Stimulated activated CD8-positive, alpha-beta memory T cell treated with anti-CD3 and anti-CD28 coated beads, Interleukin-7, amount 100 ng/mL, for 4 hours (primary cell): ENCODE measurements at places on chromosomes 16 and 17.

DNA sequence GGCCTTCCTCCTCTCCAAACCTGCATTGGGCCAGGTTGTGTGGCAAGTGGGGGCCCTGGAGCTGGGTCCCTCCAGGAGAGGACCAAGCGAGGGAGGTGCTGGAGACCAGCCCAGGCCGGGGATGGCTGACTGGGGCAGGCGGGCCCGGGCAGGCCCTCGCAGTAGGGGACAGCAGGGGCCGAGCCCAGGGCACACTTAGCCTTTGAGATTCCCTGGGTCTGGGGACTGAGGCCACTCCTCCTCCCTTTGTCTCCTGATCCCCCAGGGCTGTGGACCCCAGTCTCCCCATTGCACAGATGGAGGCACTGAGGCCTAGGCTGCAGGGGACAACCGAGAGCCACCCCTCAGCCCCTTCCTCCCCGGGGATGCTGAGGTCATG lies 5.2 kb downstream of the FOXJ1 start:
- DNase-seq: no peak

DNA sequence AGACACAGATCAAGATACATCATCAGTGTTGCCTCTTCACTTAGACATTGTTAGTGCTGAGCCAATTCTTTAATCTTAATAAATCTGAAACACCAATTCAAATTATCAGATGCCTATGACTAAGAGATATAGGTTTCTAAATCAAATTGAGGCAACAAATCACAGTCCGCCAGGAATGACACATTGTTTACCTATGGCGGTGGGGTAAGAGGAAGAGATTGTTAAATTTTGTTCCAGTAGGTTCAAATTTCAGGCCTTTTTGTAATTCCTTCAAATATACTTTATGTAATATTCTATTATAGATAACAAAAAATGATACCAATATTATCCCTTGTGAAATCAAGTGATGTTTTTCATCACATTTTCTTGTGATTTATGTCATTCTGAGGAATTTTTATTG lies 145.9 kb downstream of the CDH8 start:
- DNase-seq: no peak

- no peak for DNase-seq
These were observed 717 bp downstream of the CYBA start for GRCh38 chr16:88649924-88650748.

- DNase-seq: no peak
These were observed 37.8 kb upstream of the ADGRG1 start for GRCh38 chr16:57590654-57591085.

DNA sequence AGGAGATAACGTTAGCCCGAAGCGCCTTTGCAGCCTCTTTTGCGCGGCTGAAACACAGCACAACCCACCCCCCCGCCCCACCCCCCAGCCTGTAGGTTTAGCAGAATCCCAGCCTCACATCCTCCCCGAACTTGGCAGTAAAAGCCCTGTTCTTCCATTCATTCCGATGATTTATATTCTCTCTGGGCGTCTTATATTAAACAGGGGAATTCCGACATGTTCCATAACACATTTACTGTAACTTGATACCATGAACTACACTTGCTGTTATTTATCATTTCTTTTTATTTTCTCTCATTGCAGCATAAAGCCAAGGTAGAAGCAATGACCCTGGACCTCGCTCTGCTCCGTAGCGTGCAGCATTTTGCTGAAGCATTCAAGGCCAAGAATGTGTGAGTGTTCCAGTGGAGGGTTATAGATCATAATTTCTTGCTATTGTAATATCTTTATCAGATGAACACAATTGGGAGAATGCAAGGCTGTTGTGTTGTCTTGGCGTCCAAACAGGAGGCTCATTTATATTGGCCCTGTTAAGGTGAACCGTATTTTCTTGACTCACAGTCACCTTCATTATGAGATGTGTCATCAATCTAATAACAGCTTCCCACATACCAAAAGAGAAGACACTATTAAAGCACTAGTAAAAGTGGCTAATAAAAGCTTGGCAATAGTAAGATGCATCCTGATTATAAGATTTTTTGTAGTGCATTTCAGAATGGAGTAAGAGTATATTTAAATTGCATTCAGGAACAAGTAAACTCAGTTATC lies 287.3 kb downstream of the WWOX start:
- DNase-seq: no peak

GRCh38 chr16:10282367-10282766 lies 100.1 kb upstream of the GRIN2A start:
- no peak for DNase-seq

- DNase-seq: peak; percentile 53
These were observed 15.3 kb upstream of the TNS4 start for GRCh38 chr17:40516581-40517285.

DNA sequence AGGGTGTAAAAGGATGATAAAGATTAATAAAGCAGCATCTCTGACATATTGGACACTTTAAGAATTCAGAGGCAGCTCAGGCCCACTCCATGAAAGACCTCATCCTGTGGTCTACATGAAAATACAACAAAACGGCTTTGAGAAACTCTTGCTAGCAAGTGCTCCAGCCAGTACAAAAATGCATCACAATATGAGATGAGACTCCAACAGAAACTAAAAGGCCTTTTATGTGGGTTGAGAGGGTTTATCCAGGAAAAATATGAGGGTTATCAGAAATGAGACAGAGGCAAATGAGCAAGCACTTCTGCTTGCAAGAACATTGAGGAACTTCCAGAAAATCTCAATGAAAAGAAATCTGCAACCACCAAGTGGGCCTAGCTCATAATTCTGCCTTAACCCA lies 65.7 kb downstream of the LITAF start:
- no peak for DNase-seq

- peak; percentile 60 for DNase-seq
These were observed 1.6 kb downstream of the MRM1 start for GRCh38 chr17:36602924-36603384.

- peak; percentile 40 for DNase-seq
These were observed 21.7 kb downstream of the SLC25A10 start for GRCh38 chr17:81733507-81734404.

DNA sequence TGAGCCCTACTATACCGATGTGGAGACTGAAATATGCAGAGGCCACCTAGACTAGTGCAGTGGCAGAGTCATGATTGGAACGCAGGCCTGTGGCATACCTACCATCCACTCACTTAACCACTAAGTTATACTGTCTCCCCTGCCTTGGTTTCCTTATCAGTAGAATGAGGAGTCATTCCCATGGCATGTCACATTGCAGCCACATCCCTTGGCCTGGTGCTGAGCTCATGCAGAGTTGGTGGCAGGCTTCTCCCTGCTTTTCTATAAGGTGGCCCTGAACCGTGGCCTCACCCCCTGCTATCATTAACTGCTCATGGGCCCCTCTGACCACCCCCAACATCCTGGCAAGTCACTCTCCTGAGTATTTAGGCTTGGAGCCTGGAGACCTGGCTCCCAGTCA lies 212.5 kb downstream of the KATNIP start:
- DNase-seq: no peak

GRCh38 chr17:77455111-77455890 lies 314.5 kb downstream of the SEC14L1 start:
- DNase-seq: no peak

- peak; percentile 47 for DNase-seq
These were observed 8.2 kb downstream of the ADCY7 start for GRCh38 chr16:50274326-50275097.

- no peak for DNase-seq
These were observed 38.9 kb downstream of the COX4I1 start for GRCh38 chr16:85838381-85838780.

DNA sequence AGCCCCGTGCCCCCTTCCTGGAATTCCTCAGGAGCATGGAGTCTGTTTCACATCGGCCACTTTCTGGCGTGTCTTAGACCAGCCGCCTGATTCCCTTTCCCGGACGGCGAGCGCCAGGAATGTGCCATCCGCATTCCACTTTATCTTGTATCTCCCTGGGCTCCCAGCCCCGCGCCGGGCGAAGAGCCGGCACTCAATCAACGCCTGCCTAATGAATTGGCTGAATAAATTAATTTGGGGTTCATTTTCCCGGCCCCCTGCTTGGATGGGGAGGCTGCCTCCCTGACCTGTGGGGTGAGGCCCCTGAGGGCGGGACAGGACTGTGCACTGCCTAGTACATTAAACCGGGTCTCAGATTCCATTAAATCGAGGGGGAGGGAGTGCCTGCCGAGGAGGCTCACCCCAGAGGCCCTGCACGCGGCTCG lies 282.3 kb upstream of the TNRC6C start:
- DNase-seq: no peak

DNA sequence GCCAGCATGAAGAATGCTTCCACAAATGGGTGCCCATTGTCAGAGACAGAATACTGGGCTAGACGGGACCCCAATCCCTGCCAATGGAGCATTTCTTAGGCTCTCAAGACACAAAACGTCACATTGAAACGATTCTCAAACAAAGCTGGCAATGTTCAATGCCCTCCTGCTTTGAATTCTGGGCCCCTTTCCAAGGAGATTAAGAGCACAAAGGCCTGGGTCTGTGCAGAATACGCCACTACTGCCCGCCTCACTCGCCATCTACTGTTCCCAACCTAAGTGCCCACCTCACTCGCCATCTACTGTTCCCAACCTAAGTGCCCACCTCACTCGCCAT lies 9.7 kb downstream of the CFAP20 start:
- no peak for DNase-seq

GRCh38 chr17:32259586-32259985 lies 6.0 kb upstream of the RHBDL3 start:
- DNase-seq: no peak

DNA sequence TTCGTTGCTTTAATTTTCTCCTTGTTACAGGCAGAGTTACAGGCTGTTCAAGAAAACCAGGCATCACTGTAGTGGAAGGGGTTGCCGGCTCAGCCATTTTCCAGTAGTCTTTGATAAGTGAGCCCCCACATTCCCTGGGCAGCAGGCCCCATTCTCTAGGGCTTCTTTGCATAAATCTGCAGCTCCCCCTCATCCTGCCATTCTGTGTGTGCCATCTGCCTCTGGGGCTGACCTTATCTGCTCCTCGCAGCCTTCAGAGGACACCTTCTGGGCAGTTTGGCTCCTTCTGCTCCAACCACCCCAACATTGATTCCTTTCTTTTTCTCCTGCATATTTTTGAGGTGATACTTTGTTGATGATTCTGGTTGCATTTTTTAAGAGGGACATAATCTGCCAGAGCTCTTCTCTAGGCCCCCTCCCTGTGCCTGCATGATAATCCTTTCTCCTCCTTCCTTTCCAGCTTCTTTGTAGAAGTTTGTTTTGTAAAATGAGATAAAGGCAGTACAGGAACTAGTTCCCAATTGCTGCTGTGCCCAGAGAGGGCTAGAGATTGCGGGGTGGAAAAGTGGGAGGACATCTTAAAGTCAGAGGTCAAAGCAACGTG lies 17.1 kb downstream of the RND2 start:
- DNase-seq: no peak

- DNase-seq: no peak
These were observed 27.1 kb upstream of the CREBBP start for GRCh38 chr16:3907586-3907985.

- DNase-seq: no peak
These were observed 242.4 kb upstream of the SALL1 start for GRCh38 chr16:51393381-51394005.

GRCh38 chr17:8249621-8250500 lies 772 bp downstream of the PFAS start:
- no peak for DNase-seq

DNA sequence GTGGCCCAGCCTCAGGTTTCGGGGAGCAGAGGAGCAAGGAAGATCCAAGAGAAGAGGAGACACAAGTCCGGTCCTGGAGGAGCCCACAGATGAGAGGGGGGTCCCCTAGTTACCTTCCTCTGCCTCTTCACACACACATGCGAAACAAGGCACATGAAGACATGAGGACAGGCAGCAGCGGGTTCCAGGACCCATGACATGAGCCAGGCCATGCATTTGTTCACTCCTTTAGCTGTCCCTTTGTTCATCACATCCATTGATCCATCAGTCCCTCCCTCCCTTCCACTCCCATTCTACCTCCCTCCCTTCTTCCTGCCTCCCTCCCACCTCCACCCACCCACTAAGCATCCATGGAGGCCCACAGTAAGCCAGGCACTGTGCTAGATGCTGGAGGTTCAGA lies 9.4 kb downstream of the PPY start:
- no peak for DNase-seq

DNA sequence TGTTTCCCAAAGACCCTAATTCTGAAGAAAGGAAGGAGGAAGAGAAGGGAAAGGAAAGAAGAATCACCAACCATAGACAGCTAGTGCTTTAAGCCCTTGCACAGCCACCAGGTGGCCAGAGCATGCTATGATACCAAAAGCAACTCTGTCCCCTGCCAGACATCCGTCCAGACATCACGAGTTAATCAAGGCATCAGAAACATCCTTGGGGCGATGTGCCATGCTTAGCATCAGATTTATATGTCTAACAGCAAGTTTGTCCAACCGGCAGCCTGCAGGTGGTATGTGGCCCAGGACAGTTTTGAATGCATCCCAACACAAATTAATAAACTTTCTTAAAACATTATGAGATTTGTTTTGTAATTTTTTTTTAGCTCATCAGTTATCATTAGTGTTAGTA lies 2.9 kb upstream of the CRYBA1 start:
- DNase-seq: no peak

DNA sequence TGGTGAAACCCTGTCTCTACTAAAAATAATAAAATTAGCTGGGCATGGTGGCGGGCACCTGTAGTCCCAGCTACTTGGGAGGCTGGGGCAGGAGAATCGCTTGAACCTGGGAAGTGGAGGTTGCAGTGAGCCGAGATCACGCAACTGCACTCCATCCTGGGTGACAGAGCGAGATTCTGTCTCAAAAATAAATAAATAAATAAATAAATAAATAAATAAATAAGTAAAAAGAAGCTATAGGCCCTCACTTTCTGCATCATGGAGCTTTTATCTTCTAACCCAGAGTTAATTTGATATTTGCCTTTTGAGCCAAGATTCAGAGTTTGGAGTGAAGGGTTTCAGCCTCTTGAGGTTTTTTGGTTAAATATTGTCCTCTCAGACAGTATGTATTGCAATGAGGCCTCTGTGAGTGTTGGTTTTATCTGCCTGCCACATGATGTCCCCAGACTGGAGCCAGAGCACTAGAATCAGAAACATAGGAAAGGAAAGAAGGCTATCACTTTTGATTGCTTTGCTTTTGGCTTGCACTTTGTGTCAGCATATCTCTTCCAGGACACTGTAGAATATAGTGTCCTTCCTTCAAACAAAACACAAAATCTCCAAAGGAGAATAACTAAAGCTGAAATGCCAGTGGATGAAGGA lies 32.5 kb downstream of the RNF135 start:
- DNase-seq: no peak

DNA sequence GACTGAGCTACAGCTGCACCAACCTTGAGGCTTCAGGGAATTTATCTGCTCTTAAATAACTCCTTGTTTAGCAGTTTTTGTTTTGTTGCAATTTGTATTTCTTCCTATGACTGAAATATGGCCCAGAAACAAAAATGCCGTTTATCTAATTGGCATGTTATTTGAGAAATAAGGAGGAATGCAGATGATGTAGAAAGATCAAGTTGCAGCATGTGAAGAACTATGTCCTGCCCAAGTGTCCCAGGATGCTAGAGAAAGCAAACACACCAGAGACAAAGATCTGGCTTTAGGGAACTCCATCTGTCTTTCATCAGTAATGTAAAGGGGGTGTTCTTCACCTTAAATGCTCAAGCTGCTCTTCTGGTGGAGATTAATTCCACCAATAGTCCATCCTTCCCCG lies 29.7 kb downstream of the USP31 start:
- no peak for DNase-seq

- no peak for DNase-seq
These were observed 37.1 kb upstream of the LHX1 start for GRCh38 chr17:36900160-36900512.

- DNase-seq: no peak
These were observed 6.3 kb downstream of the APOH start for GRCh38 chr17:66222798-66223350.
